ENCODE measurements at places on chromosomes 13 and 19.
A peak's percentile ranks its signal among the peaks of the same experiment; 100 is the strongest.

DNA sequence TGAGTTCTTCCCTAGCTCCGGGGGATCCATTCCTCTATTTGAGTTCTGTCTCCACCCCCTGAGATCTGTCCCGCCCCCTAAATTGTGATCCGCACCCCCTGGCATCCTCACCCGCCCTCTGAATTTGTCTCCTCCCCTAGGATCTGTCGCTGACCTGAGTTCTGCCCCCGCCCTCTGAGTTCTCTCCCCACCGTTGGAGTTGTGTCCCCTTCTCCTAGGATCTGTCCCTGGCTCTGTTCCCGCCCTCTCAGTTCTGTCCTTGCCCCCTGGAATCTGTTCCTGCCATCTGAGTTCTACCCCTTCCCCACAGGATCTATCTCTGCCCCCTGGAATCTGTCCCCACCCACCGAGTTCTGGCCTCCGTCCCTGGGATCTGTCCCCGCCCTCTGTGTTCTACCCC is 1.0 kb upstream of the SLC17A7 start:
- no peak for DNase-seq

DNA sequence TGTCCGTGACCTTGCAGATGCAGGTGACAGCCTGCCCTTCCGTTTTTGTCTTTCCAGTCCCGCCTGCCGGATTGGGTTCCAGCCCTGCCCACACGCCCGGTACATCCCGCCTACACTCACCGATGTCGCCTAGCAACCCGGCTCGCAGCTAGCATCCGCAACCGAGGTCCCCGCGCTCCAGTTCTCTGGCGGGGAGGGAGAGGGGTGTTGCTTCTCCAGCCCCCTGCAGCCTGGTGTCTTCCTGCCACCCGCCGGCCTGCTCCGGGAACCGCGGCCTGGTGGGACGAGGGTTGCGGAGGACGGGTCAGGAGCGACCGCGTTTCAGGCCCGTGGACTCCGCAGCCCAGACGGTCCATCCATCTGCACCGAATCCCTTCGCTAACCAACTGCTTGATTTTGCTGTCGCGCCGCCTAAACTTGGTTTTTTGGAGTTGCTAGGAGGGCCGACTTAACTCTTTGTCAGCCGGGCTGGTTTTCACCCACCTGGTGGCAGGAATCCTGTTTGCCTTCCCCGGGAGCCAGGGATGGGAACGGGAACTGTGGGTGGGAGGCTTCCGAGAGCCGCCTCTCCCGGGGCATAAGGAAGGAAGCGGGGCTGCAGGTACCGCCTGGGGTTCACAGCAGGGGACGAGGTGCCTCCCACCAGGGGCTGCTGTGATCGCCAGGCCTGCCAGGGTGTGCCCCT is 15.4 kb upstream of the MATK start:
- DNase-seq = peak; percentile 22

DNA sequence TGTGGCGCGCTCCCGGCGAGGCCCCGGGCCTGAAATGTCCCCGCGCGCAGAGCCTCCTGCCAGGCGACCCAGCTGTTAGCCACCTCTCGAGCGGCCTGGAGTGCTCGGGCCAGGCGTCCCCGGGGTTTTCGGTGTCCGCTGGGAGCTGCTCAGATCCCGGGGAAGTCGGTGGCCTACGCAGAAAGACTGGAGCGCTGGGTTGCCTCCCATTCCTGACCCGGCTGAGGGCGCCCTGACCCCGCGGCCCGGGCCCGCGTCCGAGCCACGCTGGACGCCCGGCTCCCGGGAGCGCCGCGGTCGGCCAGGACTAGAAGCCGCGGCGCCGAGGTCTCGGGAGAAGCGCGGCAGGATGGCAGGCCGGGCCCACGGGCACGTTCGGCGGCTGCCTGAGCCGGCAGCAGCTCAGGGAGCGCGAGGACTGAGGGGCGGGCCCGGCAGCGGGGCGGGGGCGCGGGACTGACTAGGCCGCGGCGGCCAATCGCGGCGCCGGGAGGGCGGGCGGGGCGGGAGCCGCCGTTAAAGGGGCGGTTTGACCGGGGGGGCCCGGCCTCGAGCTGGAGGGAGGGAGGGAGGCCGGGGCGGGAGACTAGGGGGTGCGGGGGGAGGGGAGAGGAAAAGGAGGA is 1.3 kb upstream of the ZIC2 start:
- no peak for DNase-seq

DNA sequence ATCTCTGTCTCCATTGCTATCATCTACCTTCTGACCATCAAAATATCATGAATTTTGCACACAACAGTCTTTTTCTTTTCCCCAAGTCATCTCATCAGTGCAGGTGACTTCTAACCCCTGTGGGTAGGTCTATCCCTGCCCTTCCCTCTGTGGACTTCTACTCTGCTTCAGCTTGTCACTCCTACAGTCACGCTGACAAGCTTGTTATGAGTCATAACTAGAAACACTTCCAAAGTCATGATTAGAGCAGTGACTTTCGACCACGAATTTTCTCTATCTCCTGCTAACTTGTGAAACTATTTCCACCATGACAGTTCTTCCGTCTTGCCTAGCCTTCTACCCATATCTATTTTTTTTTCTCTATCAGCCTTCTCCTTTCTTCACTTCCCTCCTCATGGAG is 343.7 kb upstream of the ARGLU1 start:
- DNase-seq = no peak

DNA sequence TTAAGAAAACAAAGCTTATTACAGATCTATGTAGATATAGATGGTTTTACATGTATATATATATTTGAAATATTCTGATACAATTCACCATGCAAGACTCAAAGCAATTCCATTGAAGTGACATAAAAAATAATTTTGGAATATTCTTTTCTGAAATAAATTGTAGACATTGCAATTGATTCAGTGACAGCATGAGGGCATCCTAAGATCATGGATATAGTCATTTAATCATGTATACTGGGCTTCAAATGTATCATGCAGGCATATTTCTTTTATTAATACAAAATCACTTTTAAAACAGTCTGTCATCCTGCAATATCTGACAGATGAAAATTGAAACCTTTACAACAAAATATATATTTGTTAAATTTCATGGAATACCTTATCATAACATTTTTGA is 286.7 kb upstream of the SLITRK6 start:
- no peak for DNase-seq

DNA sequence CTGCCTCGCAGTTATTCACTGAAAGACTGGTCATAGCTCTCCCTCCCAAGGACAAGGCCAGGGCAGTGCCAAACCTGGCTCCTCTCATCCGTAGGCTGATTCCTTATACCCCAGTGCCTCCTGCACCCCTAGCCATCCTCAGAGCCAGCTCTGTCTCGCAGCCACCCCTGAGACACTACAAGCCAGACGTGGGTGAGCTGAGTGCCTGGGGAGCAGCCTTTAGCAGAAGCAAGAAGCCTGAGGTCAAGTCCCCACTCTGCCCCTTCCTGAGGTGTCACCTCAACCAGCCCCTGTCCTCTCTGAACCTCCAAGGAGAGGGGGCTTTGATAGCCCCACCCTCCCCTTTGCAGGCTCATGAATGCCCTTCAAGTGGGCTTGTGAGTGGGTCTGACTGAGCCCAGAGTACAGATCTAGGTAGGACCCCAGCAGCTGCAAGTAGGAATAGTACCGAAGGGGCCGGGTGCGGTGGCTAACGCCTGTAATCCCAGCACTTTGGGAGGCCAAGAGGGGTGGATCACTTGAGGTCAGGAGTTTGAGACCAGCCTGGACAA is 14.8 kb upstream of the AKAP8L start:
- no peak for DNase-seq

DNA sequence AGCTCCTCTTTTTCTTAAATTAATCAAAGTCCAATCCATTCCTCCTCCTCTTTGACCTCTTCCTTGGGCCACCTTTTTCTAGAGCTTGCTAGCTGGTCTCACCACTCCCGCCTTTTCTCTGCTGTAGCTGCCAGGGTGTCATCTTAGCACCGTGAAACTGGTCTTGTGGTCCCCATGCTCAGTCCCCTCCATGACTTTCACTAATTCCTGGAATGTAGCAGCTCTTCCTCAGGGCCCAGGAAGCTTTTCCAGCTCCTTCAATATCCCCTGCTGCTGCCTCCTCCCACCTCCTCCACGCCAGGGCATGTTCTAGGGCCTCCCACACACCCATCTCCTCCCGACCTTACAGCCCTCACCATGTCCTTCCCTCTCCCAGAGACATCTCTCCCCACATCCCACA is 222.2 kb downstream of the MYO16 start:
- DNase-seq = no peak

- no peak for DNase-seq
Measured at GRCh38 chr13:80151016-80151415, 189.9 kb downstream of the SPRY2 start.

DNA sequence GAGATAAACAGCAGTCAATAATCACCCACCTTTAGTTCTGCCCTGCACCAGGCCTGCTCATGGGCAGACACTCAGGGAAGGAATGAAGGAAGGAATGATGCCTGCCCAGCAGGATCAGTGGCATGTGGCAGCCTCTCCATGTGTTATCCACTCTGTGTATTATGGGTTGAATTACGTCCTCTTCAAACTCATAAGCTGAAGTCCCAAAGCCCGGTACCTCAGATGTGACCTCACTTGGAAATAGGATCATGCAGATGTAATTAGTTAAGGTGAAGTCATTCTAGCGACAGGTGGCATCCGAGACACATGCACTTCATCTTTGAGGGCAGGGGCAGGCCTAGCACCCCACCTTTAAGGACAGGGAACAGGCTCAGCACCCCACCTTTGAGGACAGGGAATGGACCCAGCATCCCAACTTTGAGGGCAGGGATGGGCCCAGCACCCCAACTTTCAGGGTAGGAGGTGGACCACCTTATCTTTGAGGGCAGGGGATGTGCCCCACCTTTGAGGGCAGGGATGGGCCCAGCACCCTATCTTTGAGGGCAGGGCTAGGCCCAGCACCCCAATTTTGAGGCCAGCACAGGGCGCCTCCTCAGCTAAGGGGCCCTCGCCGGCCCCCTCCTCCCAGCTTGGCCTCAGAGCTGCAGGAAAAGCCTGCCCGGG is 127.6 kb downstream of the URI1 start:
- no peak for DNase-seq

- peak; percentile 60 for DNase-seq
Measured at GRCh38 chr19:13849991-13850909, 26.7 kb upstream of the NANOS3 start.

DNA sequence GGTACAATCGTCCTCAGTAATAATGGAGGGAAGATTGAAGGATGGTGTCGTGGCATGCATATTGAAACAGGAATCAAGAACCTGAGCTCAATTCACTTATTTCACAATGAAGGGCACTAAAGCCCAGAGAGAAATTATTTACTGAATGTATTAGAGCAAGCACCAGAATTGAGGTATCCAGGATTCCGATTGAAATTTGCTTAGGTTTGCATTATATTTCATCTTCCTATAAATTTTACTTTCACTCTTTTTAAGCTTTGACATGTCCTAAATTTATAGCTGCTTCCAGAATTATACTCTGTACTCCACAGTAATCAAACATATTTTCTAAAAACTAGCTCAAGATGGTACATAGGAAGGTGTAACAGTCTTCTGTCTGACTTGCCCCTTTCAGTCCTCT is 454.9 kb upstream of the HTR2A start:
- DNase-seq = no peak

GRCh38 chr13:32165796-32166195 is 134.2 kb downstream of the FRY start:
- DNase-seq = no peak
